Stimulated activated CD4-positive, alpha-beta T cell treated with anti-CD3 and anti-CD28 coated beads, Interleukin-4, amount 100 ng/mL, for 1 hour (primary cell): ENCODE measurements at places on chromosomes 5 and 9.

- no peak for DNase-seq
Measured at GRCh38 chr5:73437101-73437776, 11.3 kb downstream of the FOXD1 start.

DNA sequence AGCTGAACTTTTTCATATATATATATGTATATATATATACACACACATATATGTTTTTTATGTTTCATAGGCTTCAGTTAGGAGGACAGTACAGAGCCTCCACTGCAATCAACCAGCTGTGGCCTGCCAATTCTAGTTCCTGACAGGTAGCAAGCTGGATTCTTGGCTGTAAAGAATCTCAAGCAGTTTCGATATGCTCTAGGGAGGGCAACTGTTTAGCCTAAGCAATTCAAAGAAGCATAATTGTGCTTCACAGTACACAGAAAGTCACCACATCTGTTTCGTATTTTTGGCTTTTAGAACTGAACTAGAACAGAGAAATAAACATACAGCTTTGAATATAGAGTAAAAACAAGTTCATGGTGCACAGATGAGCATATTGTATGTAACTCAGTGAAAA, 152.4 kb upstream of the ARRDC3 start:
- no peak for DNase-seq

DNA sequence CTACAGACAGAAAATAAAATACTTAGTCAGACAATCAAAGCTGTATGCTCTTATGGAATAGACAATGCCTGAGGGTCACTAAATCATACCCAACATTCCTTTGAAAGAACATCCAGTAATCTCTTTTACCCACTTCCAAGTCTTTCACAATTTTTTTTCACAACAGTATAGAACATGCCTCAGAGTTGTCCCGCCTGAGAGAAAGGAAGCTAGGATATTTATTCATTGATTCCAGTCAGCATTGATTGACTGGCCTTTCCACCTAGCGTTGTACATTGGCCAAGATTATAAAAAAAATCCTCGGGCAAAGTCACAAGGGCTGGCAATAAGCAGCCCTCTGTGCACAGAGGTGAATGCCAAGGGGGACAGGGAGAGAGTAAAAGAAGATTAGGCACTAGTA, 318.1 kb upstream of the PIK3R1 start:
- no peak for DNase-seq

DNA sequence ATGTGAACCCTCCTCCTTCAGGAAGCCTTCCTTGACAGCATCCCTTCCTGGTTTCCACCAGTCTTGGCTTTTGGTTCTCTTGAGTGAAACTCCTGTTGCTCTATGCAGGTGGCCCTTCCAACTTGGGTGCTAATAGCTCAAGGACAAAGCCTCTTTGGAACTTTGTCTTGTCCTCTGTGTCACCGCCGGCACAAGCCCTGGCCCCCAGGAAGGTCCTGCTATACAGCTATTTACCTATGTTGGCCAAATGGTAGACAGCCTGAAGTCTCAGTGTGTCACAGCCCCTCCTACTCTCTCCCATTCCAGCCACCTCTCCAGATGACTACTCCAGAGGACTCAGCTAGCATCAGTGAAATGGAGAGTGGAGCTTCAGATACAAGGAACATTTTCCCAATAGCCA, 94.7 kb upstream of the ZNF618 start:
- no peak for DNase-seq
